Smooth muscle cell of the pulmonary artery (primary cell): ENCODE measurements at places on chromosomes 7 and 10. TPM values are rescaled to one million over a fixed set of nuclear protein-coding genes. Genes with fewer than 3 reads are reported as not detected.

The SCART1 gene
- total RNA-seq, result 2.5 and 2.8 TPM in 2 replicates

The OR2A5 gene
- total RNA-seq, result not detected in 2 replicates

The TMEM273 gene
- total RNA-seq, result 0.13 and 0.33 TPM in 2 replicates

The AGAP4 gene
- 3.2 and 6.2 TPM in 2 replicates for total RNA-seq

The NCF1 gene
- not detected in 2 replicates for total RNA-seq

The FAM53B gene
- 14.9 and 17.4 TPM in 2 replicates for total RNA-seq

The FGFR2 gene
- total RNA-seq, result 0.03 and 0.07 TPM in 2 replicates

The NRCAM gene
- total RNA-seq, result 1.6 and 22.6 TPM in 2 replicates

The NPSR1 gene
- total RNA-seq, result not detected in 2 replicates

The ANLN gene
- total RNA-seq, result 11.5 and 27.8 TPM in 2 replicates

The ZNF777 gene
- 5.7 and 8.1 TPM in 2 replicates for total RNA-seq
